ENCODE measurements at places on chromosomes 13 and 19.
A peak's percentile ranks its signal among the peaks of the same experiment; 100 is the strongest.

DNA sequence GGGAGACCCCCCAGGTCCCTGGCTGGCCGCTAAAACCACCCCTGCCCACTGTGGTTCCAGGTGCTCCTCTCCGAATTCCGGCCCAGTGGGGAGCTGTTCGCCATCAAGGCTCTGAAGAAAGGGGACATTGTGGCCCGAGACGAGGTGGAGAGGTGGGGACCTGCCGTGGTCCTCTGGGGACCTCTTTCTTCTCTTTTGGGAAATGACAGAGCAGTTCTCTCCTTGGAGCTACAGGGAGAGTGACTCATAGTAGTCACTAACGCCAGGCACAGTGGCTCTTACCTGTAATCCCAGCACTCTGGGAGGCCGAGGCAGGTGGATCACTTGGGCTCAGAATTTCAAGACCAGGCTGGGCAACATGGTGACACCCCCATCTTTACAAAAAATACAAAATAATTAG, 7.3 kb downstream of the PTGER1 start:
- no peak for DNase-seq

DNA sequence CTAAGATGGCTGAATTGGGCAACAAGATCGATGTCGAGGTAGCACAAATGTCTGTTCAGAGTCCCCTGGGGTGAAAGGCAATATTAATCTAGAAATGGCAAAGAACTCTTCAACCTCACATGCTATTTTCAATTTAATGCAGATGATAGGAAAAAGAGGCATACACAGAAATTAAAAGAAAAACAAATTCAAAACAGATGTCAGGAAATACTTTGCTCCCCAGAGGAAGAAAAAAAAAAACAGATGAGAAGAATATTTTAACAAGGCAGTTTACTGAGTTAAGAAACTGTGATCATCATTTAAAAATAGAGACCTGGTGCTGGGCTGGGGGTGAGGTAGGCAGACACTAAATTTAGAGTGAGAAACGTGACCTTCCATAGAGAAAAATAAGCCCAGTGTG, 421.9 kb upstream of the ARGLU1 start:
- no peak for DNase-seq

GRCh38 chr13:49976314-49977258, 20.3 kb upstream of the TRIM13 start:
- DNase-seq = peak; percentile 65

DNA sequence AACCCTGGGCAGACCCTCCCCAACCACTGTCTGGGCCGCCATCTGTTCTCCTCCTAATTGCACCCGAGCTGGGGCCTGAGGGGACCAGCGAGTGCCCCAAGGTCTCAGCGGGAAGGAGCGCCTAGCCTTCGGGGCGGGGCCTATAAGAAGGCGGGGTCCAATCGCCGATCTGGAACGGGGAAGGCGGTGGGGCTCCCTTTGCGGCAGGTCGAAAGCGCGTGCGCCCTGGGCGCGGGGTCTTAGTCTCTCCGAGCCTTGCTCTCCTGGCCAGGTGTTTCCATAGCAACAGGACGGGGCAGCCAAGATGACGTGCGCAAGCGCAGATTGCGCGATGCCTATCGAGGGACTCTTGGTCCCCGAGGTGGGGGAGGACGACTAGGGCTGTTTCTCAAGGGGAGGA, 2.8 kb downstream of the MAST1 start:
- DNase-seq = no peak

All from stimulated activated CD4-positive, alpha-beta T cell treated with anti-CD3 and anti-CD28 coated beads, Interleukin-2, amount 100 ng/mL, for 4 hours (primary cell).